ENCODE measurements at places on chromosomes 4 and X. TPM values are rescaled to one million over a fixed set of nuclear protein-coding genes. Genes with fewer than 3 reads are reported as not detected.

- DNase-seq = no peak
Measured at GRCh38 chrX:24301806-24302205, 12.1 kb downstream of the SUPT20HL2 start.

HPSE gene
- polyA plus RNA-seq = 7.7 TPM

DNA sequence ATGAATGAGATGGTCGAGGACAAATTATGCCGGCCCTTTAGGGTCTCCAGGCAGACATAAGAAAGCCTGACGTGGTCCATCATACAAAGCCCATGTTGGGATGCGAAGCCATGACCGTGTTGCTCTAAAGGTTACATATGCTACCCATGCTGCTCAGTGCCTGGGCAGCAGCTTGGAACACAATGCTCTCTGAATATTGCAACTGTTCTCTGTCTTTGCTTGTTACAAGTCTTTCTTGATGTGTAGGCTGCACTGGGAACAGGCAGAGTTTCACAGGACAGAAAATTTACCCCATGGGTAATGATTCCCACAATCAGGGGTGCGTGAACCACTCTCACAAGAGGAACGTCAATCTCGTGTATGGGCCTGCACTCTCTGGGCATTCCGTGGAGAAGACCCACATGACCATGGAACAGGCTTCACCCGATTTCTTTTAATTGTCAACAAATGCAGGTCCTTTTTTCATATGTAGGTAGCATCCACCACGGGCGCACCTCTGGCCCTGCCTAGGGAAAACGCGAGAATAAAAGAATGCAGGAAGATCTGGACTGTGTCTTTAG, 66.3 kb downstream of the NBDY start:
- DNase-seq = no peak

TSPAN6 gene
- 16.2 TPM for polyA plus RNA-seq

DNA sequence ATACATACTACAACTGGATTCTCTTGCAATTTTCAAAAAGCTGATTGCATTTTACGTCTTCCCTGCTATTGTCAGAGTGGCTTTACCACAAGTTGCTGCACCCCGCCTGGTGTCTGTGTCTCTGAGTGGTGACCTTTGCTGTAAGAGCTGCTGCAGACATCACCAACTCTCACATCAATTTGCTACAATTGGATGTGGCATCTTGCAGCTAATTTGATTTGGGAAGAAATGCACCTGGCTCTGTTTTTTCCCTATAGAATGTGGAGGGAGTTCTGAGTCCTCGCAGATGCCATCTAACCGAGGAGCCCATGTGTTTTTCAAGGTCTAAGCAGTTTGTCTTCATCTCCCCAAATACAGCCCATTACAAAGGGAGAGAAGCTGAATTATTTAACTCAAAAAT, 73.8 kb upstream of the PHOX2B start:
- no peak for DNase-seq

- no peak for DNase-seq
Measured at GRCh38 chr4:101910786-101911373, 120.3 kb downstream of the BANK1 start.

GRCh38 chr4:127188847-127189246, 443.9 kb upstream of the INTU start:
- DNase-seq = no peak

MAGEA4 gene
- not detected for polyA plus RNA-seq

DNA sequence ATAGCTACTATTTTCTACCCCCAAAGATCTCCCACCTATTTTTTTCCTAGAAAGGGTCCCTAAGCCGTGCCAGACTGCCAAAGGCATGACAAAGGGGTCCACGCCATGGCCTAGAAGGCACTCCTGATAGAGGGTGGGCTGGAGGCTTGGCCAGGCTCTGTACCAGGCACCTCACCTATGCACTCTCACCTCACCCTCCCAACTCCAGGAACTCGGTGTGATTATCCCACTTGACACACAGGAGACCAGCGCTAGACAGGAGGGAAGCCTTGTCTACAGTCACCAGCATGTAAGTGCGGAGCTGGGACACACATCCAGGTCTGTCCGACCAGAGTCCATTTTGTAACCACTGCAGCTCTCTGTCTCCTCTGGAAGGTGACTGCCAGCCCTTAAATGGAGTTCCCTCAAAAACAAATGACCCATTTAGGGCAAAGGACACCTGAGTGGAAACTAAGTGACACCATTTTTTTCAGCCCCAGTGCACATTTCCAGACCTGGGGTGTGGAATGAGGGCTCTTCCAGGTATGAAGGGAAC, 106.4 kb downstream of the RTL5 start:
- DNase-seq = no peak

GPR78 gene
- not detected for polyA plus RNA-seq

GRCh38 chr4:174592985-174593335, 70.7 kb upstream of the HPGD start:
- DNase-seq = no peak

DAPP1 gene
- 18.5 TPM for polyA plus RNA-seq

DNA sequence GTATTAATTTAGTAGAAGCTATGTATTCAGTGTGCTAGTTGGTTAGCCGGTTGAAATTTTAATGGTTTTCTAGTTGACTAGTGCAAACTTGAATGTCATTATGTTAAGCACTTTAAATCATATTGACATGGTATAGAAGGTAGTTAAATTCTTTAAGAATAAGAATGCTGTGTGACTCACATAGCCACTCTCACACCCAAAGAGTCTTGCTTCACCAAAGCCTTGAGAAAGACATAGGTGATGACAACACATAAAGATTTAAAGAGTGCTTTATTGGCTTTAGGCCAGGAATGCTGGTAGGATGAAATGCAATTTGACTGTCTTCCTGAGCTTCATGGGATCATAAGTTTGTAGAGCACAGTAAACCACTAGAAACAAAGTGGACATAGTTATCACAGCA, 85.3 kb downstream of the DCAF8L2 start:
- DNase-seq = peak; percentile 91

DNA sequence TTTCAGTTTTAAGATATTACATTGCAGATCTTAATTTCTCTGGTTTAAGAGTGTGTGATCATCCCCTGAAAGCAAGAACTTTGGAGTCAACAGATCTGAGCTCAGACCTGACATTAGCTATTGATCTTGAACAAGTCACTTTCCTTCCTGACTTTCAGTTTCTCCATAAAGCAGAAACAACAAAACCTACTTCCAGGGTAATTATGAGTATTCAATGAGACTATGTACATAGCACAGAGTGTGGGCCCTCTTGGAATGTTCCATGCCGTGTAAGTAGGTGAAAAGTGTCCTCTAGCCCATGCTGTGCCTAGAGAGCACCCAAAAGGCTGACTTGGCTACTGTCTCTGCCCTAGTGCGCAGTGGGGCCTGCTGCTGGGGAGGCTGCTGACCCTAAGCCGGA, 188.0 kb upstream of the RPL34 start:
- no peak for DNase-seq
